ENCODE measurements at places on chromosomes 13 and 19.

DNA sequence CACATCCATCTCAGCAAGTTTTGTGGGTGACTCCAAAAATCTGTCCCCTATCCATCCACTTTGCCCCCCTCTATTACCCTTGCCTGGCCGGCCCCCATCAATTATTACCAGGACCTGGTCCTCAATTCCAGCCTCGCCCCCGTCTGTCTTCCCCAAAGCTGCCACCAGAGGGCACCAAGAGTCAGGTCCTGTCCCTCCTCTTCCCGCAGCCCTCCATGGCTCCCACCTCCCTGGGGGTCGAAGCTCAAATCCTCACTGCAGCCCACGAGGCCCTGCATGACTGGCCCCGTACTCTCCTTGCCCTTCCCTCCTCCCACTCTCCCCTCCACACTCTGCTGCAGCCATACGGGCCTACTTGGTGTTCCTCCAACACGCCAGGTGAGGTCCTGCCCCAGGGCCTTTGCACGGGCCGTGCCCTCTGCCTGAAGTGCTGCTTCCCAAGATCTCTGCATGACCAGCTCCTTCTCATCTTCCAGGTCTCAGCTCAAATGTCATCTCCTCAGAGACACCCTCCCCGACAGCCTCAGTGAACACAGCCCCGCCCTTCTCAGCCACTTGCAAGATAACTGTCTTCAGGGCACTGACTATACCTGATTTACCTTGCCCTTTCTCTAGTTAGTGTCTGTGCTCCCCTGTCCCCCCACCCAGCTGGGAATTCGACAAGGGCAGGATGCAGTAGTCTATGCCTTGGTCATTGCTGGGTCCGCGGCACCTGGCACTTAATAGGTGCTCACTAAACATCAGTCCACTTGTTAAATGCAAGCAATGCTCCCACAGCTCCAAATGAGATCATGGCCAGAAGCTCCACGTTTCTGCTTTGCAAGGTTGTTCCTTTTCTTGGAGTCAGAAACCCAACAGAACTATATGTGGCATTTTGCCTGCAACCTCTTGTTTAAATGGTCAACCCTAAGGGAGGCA, 16.8 kb upstream of the SEMA6B start:
- peaks cover 44% of the 10 kb centered on the region for H3K27me3 ChIP-seq
- H3K4me3 ChIP-seq: peak overlapping the region; percentile 50
- H3K27ac ChIP-seq: no peak overlapping the region
- DNase-seq: peak; percentile 79
- no peaks in the 10 kb centered on the region for H3K36me3 ChIP-seq
- peaks cover 18% of the 10 kb centered on the region for H3K4me1 ChIP-seq

- H3K4me1 ChIP-seq: peaks cover 57% of the 10 kb centered on the region
- H3K4me3 ChIP-seq: no peak overlapping the region
- no peak for DNase-seq
- no peak overlapping the region for H3K27ac ChIP-seq
- H3K36me3 ChIP-seq: no peaks in the 10 kb centered on the region
Measured at GRCh38 chr13:40163066-40164000, 503.1 kb downstream of the FOXO1 start.

DNA sequence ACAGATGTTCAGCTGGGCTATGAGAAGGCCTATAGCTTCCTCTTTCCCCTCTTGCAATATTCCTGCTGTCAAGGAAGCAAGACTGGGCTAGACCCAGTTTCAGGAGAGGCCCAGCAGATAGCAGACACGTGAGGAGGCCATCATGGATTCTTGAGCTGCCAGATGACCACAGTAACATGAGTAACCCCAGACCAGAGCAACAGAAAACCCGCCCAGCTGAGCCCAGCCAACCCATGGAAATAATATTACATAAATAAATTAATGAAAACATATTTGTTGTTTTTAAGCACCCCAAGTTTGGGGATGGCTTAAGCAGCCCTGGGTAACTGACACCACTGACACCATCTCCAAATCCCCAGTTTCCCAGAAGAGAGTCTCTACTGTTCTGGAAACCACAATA, 50.2 kb upstream of the PDCD5 start:
- no peaks in the 10 kb centered on the region for H3K27me3 ChIP-seq
- no peaks in the 10 kb centered on the region for H3K4me1 ChIP-seq
- no peak overlapping the region for H3K4me3 ChIP-seq
- no peak overlapping the region for H3K27ac ChIP-seq

GRCh38 chr19:33717878-33718277, 78.8 kb upstream of the KCTD15 start:
- no peak overlapping the region for H3K4me3 ChIP-seq
- H3K4me1 ChIP-seq: no peaks in the 10 kb centered on the region
- peaks cover 13% of the 10 kb centered on the region for H3K27me3 ChIP-seq
- DNase-seq: no peak

- H3K27ac ChIP-seq: no peak overlapping the region
- no peaks in the 10 kb centered on the region for H3K4me1 ChIP-seq
- peak overlapping the region; percentile 36 for H3K4me3 ChIP-seq
- peaks cover 32% of the 10 kb centered on the region for H3K27me3 ChIP-seq
Measured at GRCh38 chr13:23946067-23946466, 48.8 kb upstream of the C1QTNF9B start.

- DNase-seq: no peak
- no peaks in the 10 kb centered on the region for H3K27me3 ChIP-seq
- H3K27ac ChIP-seq: no peak overlapping the region
- no peak overlapping the region for H3K4me3 ChIP-seq
- peaks cover 2% of the 10 kb centered on the region for H3K36me3 ChIP-seq
Measured at GRCh38 chr13:82088781-82089180, 1747.9 kb upstream of the SPRY2 start.

DNA sequence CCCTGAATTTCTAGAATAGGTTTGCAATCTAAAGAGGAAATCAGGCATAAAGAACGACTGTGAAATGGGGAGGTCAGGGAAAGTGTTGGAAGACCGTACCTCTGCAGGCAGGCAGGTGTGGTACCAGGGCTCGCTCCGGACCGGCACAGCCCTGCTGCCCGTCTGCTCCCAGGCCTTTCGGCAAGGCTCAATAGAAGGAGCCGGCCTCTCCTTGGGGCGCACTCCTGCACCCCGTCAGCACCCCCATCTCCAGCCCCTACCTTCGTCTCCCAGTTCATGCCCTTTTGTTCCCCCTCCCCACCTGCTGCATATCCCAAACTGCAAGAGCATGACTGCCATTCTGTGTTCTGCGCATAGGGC, 139.8 kb upstream of the SOX1 start:
- no peak for DNase-seq
- H3K27me3 ChIP-seq: peaks cover 6% of the 10 kb centered on the region
- H3K36me3 ChIP-seq: no peaks in the 10 kb centered on the region
- H3K27ac ChIP-seq: no peak overlapping the region
- no peak overlapping the region for H3K4me3 ChIP-seq

GRCh38 chr19:18862976-18863842, 31.4 kb downstream of the UPF1 start:
- no peak overlapping the region for H3K4me3 ChIP-seq
- DNase-seq: no peak
- no peak overlapping the region for H3K27ac ChIP-seq
- peaks cover 5% of the 10 kb centered on the region for H3K4me1 ChIP-seq

- H3K27ac ChIP-seq: no peak overlapping the region
- H3K36me3 ChIP-seq: no peaks in the 10 kb centered on the region
- H3K4me3 ChIP-seq: no peak overlapping the region
- DNase-seq: no peak
Measured at GRCh38 chr13:32824061-32824460, 192.2 kb upstream of the KL start.

DNA sequence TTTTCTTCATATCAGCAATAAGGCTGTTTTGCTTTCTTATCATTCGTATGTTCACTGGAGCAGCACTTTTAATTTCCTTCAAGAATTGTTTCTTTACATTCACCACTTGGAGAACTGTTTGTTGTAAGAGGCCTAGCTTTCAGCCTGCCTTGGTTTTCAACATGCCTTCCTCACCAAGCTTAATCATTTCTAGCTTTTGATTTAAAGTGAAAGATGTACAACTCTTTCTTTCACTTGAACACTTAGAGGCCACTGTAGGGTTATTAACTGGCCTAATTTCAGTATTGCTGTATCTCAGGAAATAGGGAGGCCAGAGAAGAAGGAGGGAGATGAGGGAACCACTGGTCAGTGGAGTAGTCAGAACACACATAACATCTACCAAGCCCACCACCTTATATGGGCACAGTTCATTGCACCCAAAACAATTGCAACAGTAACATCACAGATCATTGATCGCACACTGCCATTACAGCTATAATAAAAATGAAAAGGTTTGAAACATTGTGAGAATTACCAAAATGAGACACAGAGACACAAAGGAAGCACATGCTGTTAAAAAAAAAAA, 181.4 kb upstream of the TUBA3C start:
- no peaks in the 10 kb centered on the region for H3K36me3 ChIP-seq
- H3K27me3 ChIP-seq: no peaks in the 10 kb centered on the region
- no peak for DNase-seq
- no peak overlapping the region for H3K4me3 ChIP-seq

DNA sequence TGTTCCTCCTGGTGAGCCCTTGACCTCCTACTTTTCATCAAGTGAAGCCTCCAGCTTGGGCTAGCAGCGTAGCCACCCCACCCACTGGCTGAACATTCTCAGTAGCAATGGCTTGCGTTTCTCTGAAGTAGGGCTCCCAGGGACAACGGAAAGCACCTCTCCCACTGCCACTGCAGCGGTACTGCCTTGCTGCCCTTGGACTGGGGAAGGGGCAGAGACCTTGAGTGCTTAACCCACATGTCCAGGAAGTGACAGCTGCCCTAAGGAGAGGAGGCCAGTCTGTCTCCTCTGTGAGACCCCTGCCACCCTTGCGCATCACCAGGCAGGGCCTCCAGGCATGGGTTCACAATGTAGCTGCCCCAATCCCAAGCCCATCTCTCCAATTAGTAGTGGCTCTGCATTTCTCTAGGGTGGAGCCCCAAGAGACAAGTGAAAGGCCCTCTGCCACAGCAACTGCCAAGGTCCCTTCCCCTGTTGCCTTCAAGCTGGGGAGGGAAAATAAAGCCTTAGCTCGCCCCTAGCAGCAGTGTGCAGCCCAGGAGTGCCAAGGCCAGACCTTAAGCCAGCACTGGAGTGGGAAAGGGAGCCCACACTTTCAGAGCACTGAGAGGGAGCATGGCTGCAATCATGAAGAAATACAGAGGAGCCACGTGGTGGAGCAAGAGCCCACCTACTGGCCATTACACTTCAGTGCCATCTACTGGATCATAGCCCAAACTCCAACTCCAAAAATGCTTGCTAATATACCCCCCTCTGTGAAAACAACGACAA, 175.9 kb upstream of the TRPC4 start:
- no peaks in the 10 kb centered on the region for H3K4me1 ChIP-seq
- DNase-seq: no peak
- H3K27ac ChIP-seq: no peak overlapping the region
- H3K36me3 ChIP-seq: peaks cover 1% of the 10 kb centered on the region
- H3K27me3 ChIP-seq: no peaks in the 10 kb centered on the region

- H3K4me1 ChIP-seq: no peaks in the 10 kb centered on the region
- no peak overlapping the region for H3K27ac ChIP-seq
- no peaks in the 10 kb centered on the region for H3K27me3 ChIP-seq
- DNase-seq: no peak
- no peaks in the 10 kb centered on the region for H3K36me3 ChIP-seq
Measured at GRCh38 chr13:102289606-102290005, 112.2 kb downstream of the FGF14 start.

- no peak for DNase-seq
- peaks cover 3% of the 10 kb centered on the region for H3K36me3 ChIP-seq
- H3K4me3 ChIP-seq: peak overlapping the region; percentile 64
- H3K27me3 ChIP-seq: no peaks in the 10 kb centered on the region
Measured at GRCh38 chr19:5139583-5140325, 170.8 kb downstream of the KDM4B start.

- H3K4me3 ChIP-seq: no peak overlapping the region
- no peak overlapping the region for H3K27ac ChIP-seq
- no peaks in the 10 kb centered on the region for H3K36me3 ChIP-seq
- DNase-seq: no peak
- peaks cover 30% of the 10 kb centered on the region for H3K27me3 ChIP-seq
Measured at GRCh38 chr13:78121001-78121400, 202.4 kb upstream of the EDNRB start.

GRCh38 chr13:101346942-101347728, 69.2 kb downstream of the NALCN start:
- peak overlapping the region; percentile 62 for H3K27ac ChIP-seq
- no peak overlapping the region for H3K4me3 ChIP-seq
- no peaks in the 10 kb centered on the region for H3K4me1 ChIP-seq
- H3K27me3 ChIP-seq: no peaks in the 10 kb centered on the region
- no peaks in the 10 kb centered on the region for H3K36me3 ChIP-seq

Measured in activated T-cell treated with anti-CD3 and anti-CD28 coated beads, Interleukin-2, amount 50 U/mL, for 72 hours (primary cell).